ENCODE measurements at places on chromosomes 2 and 18.

- DNase-seq, result no peak
Observed at GRCh38 chr18:79577451-79578395, 101.9 kb upstream of the CTDP1 start.

DNA sequence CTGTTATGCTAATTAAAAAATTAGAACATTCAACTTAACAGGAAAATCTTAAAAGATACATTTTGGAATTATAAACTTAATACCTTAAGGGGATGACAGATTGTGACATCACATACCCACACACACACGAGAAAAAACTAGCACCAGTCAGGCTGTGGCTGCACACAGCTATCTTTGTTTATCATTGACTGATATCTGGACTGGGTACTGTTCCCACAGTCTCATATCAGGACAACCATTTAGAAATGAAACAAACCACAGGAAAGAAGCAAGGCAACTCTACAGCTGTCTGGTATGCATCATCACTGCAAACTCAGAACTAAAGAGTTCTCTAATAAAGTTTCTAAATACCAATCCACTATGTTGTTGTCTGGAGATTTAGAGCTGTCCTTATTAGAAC, 210.9 kb upstream of the SMAD7 start:
- DNase-seq, result peak; percentile 2

DNA sequence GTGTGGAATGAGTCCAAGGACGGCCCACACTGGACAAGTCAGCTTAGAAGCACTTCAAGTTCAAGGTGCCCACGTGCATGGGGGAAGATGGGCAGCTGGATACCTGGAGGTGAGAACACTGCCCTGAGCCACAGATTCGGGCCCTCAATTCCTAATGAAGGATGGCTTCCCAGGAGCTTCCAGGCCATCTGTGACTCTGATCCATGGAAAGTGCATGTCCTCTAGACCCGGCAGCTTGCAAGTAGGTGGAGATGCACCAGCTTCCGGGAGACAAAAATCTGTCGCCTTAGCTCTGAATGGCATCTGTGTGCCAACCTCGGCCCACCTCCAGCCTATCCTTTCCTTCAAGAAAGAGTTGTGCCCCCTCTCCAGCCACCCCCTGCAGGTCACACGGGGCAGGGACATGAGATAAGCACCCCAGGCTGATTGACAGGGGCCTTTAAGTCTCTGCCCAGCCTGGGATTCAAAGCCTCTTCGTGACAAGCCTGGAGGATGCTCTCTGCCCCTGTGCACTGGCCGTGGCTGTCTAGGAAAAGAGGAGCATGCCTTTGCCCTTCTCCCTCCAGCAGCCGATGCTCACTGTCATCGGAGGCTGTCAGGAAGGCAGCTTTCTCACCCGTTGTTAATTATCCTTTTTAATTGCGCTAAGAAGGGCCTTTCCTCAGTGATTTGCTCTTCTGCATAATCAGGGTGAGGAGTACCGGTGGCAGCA, 65.5 kb downstream of the BIN1 start:
- DNase-seq, result no peak

GRCh38 chr2:12504443-12504842, 212.3 kb upstream of the TRIB2 start:
- peak; percentile 28 for DNase-seq

DNA sequence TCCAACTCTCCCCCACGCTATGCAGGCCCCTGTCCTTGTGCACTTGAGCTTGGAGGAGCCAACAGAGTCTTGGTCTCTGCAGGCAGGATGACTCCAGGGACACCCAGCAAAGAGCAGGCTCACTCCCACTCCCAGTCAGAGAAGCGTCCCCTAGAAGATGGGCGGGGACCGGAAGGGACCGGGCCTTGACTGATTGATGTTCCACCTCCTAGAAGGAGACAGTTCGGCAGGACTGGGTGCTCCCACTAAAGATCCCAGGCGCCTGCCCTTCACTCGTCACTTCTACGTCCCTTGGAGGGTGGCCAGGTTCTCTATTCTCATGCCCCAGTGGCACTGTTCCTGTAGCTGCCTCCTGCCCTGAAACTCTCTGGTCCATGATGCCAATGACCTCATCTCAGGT, 3.2 kb upstream of the SP100 start:
- DNase-seq, result no peak

- DNase-seq, result no peak
Observed at GRCh38 chr18:28065031-28065792, 111.7 kb downstream of the CDH2 start.

GRCh38 chr18:60266558-60266957, 106.0 kb downstream of the MC4R start:
- no peak for DNase-seq

- no peak for DNase-seq
Observed at GRCh38 chr2:128090575-128090944, 440 bp upstream of the UGGT1 start.

GRCh38 chr2:18500333-18500732, 60.1 kb downstream of the RDH14 start:
- no peak for DNase-seq

DNA sequence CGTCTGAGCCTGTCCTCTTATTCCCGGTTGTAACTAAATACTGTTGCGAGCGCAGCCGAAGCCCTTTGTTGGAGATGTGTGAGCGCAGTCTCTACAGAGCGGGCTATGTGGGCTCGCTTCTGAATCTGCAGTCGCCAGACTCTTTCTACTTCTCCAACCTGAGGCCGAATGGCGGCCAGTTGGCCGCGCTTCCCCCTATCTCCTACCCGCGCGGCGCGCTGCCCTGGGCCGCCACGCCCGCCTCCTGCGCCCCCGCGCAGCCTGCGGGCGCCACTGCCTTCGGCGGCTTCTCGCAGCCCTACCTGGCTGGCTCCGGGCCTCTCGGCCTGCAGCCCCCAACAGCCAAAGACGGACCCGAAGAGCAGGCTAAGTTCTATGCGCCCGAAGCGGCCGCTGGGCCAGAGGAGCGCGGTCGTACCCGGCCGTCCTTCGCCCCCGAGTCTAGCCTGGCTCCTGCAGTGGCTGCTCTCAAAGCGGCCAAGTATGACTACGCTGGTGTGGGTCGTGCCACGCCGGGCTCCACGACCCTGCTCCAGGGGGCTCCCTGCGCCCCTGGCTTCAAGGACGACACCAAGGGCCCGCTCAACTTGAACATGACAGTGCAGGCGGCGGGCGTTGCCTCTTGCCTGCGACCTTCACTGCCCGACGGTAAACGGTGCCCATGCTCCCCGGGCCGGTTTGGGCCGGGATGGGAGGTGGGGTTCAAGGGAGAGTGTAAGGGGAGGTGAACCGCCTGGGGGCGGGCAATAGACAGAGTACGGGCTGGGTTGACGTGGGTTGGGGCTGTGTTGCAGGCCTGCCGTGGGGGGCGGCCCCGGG, at the start of gene HOXD12:
TSS of gene HOXD12 (plus strand) at position 68 of the 819 bp plus-strand sequence. CDS start at position 75, 7 bp downstream.
- DNase-seq, result no peak

DNA sequence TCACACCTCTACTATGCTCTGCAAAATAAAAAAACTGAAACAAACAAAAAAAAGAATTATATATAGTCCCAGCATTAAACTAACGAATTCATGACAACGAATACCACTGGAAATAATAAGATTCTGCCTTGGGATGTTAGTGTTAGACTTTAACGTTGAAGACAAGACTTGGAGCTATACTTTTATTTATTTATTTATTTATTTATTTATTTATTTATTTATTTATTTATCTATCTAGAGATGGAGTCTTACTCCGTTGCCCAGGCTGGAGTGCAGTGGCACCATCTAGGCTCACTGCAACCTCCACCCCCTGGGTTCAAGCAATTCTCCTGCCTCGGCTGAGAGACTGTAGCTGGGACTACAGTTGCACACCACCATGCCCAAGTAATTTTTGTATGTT, 27.2 kb upstream of the PAPOLG start:
- DNase-seq, result no peak

DNA sequence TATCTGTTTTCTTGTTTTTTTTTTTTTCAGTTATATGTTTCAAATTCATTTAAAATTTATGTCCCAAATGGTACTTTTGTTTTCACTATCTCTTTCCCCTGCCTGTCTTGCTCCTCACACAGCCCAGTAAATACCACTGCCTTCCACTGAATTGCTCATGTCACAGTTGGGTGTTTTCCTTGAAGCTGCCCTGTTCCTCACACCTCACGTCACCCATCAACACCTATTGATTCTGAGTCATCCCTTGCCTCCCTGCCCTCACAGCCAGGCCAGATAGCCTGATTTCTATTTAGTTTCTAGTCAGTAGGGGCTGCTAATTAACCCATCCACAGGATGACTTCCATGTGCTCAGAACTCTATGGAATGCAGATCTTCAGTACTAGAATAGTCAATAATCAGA, 25.3 kb downstream of the FSHR start:
- no peak for DNase-seq

DNA sequence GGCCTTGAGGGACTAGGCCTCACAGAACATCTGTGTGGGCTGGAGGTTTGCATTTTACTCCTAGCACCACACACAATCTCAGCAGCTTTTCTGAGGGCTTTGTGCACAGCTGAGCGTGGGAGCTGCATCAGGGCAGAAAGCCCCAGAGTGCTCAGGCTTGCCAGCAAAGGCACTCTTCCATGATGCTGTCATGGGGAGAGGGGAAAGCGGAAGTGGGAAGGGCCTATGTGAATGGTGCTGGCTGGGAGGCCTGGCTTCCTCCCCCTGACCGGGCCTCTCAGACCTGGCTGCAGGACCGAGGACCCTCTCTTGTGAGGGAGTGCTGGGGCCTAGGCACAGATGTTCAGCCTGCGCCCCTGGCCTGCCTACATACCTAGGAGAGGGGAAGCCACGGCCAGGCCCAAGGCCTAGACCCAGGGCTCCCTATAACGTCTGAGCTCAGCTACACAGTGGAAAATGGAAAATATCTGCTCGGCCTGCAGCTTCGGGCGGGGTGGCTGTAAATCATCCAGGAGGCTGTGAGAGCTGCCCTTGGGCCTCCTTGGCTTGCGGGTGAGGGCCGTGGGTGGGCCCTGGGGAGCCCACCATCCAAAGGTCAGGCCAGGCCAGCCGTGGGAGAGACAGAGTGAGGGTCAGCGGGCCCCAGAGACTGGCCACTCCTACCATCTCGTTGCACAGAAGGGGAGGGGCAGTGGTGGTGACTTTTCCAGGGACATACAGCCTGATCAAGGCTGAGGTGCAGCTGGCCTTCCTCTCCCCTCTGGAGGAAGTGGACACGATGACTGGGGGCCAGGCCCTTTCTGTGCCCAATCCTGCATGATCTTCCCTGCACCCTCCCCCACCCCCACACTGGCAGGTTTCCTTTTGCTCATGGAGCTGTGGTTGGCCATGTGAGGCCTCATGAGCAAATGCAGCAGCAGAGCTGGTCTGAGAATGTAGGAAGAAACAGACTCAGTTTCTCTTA, 22.8 kb downstream of the GLI2 start:
- DNase-seq, result no peak

DNA sequence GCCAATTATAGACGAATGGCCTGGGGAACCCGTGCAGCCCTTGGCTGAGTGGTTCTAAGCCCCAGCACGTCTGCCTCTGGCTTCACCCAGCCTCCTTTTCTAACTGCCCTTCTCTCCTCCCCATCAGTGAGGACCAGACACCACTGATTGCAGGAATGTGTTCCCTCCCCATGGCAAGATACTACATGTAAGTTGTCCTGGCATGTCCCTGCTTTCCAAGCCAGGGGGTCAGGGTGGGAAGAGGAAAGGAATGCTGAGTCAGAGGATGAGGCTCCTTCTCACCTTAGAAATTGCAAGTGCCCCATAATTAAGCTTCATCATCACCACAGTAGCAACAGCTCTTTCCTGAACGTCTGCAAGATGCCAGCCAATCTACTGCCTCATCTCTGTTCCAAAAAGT, 4.8 kb downstream of the IL1F10 start:
- no peak for DNase-seq

DNA sequence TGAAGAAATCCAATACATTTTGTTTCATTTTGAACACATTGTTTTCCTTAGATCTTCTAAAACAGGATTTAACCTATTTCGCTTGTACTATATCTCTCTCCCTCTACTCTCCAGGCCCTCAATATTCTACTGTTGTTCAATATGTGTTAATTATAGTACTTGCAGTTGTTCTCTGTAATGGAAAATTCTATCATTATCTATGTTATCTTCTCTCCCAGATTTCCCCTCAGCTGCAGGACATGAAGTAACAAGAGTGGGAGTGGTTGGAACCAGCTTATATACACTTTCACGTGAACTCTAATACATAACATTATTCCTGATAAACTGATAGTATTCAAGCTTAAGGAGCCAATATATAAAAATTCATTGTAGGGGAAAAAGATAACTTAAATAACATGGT, 7.0 kb upstream of the STRN start:
- no peak for DNase-seq

DNA sequence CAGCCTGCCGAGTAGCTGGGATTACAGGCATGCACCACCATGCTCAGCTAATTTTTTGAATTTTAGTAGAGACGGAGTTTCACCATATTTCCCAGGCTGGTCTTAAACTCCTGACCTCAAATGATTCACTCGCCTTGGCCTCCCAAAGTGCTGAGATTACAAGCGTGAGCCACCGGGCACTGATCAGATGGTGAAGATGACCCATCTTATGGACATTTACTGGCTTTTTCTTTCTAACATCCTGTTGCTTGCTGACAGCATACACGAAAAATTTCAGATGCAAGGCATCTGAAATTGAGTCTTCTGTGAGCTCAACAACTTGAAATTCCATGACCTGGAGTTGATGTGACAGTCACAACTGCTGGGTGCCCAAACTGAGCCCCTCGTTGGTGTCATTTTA, 859.5 kb upstream of the CNTNAP5 start:
- DNase-seq, result no peak

DNA sequence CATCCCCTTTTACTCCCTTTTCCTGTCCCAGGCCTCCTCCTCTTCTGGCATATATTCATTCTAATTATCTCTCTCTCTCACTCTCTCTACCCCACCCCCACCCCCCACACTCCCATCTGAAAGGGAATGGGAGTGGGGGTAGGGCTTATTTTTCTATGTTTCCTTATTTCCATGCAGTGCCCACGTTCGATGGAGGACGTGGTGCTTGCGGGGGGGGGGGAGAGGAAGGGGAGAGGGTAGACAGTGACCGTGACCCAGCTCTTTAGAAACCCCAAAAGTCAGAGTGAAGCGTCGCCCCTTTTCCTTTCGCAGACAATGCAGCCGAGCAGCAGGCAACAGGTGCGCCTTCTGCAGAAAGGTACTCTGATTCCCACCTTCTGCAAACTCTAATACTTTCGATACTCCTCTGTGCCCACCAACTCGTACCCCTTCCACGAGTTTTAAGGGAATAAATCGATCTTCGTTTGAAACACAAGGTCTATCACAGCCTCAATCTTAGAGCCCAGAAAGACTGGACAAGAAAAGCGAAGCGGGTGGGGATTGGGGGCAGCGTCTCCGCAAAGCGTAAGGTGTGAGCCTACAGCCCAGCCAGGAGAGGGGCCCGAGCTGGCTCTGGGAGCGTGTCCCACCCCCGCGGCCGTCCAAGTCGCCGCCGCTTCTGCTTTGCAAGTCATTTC, 891 bp upstream of the NR4A2 start:
- peak; percentile 17 for DNase-seq

DNA sequence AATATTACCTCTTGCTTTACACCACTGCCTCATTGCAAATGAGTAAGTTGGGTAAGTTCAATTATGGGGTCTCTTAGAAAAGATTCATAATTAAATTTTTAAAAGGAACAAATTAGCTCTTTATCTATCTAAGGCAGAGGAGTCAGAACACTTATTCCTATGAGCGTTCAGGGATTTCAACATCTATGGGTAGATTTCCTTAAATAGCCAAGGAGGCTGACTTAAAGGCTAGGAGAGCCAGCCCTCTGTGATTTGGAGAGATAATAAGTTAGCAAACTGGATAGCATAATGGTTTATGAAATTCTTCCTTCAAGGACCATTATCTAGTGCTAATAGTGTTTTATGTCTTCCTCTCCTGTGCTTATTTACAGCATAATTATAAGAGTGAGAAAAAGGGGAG, 387.7 kb downstream of the STK39 start:
- DNase-seq, result no peak

Data from CD4-positive, alpha-beta T cell treated with Interleukin-15 for 4 hours (primary cell).